CMK (cell line): ENCODE measurements at places on chromosomes 1 and 21.

GRCh38 chr21:46295177-46295770 lies 9.1 kb downstream of the YBEY start:
- no peak for DNase-seq

DNA sequence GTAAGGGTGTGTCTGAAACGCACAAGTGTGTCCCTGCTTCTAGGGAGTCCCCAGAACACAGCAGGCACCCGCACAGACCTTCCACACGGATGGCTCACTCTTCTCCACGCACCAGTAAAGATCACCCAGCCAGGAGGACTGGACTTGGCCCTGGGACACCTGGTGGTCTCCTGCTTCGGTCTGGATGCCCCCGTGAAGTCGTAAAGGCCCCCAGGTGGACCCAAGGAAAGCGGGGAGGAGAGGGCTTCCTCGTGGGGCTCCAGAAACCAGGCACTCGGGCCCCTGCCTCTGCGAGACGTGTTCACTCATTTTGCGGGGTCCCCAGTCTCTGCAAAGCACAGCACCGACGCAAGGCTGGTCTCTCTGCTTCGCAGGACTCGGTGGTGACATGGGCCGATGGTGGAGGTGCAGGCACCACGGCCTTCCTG lies 20.2 kb upstream of the COL6A2 start:
- no peak for DNase-seq

GRCh38 chr21:31253684-31254083 lies 90.4 kb downstream of the TIAM1 start:
- DNase-seq: no peak

DNA sequence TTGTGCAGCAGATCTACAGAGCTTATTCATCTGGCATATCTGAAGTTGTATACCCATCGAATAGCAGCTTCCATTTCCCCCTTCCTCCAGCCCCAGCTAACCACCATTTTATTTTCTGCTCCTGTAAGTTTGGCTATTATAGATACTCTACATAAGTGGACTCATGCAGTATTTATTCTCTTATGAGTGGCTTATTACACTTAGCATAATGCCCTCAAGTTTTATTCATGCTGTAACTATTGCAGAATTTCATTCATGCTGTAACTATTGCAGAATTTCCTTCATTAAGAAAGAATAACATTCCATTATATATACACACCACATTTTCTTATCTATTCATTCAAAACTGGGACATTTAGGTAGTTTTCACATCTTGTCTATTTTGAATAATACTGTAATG lies 30.5 kb upstream of the IFI16 start:
- no peak for DNase-seq

DNA sequence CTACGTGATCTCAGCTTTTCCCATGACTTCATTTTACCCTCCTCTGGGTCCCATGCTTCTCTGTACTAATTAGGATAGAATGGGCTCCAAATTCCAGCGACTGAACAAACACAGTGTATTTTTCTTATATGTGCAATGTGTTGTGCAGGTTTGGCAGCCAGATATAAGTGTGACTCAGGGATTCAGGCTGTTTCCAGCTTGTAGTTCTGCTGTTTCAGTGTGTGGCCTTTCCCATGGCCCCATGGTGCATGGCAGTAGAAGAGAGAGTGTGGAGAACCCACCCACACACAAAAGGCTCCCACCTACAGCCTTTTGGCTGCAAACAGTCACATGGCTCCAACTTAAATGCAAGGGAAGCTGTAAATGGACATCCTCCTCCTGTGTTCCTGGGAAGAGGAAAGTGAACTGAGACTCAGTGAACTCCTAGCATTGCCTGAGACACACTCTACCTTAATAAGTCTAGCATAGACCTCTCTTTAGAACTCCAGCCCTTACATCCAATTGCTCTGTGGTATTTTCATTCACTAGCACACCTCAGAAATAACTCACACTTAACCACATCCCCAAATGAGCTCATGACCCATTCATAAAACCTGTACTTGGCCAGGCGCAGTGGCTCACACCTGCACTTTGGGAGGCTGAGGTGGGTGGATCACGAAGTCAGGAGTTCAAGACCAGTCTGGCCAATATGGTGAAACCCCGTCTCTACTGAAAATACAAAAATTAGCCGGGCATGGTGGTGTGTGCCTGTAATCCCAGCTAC lies 58.7 kb downstream of the KIAA0040 start:
- DNase-seq: no peak

DNA sequence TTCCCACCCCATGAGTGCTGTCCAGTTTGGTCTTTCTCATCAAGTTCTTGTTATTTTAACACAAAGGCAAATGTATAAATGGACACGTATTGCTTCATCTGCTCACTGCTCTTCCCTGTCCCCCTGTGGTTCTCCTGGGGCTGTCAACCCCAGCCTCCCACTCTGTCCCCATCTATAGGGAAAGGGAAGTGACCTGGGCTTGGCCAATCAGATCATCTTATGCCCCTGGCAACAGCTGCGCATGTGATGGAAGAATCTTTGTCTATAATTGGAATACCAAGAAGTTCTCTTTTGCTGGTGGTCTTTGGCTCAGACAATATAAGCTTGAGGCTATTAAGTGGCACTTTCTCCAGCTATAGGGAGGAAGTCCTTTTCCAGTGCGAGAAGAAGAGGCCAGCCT lies 4.7 kb upstream of the CCSAP start:
- no peak for DNase-seq

- no peak for DNase-seq
Observed at GRCh38 chr1:243585982-243586381, 264.1 kb downstream of the AKT3 start.

DNA sequence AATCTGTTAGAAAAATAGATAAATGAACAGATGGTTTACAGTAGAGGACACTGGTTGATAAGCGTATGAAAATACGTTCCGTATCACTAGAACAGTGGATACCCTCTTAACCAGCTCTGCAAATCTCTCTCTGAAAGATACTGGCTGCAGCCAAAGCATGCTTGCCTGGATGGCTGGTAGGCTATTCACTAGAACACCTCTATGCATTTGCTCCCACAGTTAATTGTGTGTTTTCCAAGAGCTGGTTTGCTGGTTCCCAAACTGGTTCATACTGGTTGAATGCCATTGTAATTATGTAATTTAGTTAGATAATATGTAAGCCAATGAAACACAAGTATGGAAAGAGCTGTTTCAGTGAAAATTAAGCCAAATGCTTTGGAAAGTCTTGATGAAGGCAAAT lies 126.6 kb downstream of the C1orf21 start:
- DNase-seq: no peak
